Stimulated activated CD8-positive, alpha-beta memory T cell treated with anti-CD3 and anti-CD28 coated beads, Interleukin-7, amount 100 ng/mL, for 1 hour (primary cell): ENCODE measurements at places on chromosomes 2 and 18.

DNA sequence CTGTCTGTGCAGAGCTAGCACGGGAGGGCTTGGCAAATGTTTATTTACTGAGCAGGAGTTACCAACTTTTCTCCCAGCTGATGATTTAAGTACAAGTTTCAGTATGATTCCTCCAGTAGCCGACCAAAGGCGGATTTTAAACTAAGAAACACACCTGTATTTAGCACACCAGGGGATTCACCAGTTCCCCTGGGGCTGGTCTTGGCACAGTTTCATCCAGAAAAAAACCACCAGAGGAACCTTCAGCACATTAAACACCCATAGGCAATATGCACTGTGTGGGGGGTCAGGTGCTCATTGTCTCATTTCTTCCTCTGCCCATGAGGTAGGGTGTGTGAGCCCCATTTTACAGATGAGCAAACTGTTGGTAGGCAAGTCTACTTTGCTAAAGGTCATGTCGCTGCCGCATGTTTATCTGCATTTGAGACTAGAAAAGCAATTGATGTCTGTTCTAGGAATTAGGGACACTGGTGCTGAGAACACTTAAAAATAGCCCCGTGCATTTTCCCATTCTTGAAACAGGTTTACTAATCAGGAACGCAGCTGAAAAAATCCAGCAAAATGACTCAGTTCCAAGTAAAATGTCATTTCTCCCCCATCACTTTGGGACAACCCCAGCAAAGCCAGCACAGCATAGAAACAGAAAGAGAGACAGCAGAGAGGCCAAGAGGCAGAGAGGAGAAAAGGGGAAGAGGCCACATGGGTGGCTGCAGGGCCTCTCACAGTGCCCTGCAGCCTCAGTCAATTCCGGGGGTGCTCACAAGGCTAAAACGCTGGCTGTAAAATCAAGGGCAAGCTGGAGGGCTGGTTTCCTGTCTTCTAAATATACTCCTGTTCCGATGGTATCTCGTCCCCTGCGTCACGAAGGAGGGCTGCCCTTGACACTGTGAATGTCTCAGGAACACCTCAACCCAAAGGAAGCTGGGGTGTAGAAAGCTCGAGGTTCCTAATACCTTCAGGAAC, 166.8 kb upstream of the ID2 start:
- peak; percentile 29 for DNase-seq

DNA sequence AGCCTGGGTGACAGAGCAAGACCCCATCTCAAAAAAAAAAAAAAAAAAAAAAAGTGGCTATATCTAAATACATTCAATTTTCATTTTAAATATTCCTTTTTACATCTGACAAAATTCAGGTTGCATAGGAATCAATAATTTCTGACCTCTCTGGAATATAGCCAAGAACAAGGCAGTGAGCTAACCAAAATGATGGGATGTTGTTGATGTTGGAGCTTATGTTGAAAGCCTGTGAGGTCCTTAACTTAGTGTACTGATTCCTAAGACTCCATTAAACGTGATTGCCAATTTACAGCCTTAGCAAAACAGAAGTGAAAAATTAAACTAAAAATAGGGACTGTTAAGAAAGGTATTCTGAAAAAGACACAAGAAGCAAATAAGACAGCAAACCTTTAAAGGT, 109.6 kb downstream of the MEP1B start:
- DNase-seq: no peak

DNA sequence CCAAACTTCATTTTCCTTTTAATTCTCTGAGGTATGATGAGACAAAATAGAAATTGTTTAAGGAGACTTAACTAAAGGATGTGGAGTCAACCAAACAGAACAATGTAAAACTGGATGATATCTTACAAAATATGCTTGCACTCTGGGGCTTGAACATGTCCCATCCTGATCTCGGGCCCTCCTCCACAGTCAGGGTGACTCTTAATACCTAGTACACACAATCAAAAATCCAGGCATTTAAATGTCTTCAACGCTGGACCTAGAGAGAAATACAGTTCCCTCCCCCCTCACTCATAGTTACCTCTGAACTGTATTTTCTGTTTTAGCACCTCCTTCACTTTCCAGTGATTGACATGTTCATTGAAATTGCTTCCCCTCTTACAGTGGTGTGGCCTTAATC, 36.9 kb upstream of the SERPINB2 start:
- DNase-seq: no peak

GRCh38 chr2:130744287-130745117, 10.8 kb upstream of the AMER3 start:
- DNase-seq: no peak

DNA sequence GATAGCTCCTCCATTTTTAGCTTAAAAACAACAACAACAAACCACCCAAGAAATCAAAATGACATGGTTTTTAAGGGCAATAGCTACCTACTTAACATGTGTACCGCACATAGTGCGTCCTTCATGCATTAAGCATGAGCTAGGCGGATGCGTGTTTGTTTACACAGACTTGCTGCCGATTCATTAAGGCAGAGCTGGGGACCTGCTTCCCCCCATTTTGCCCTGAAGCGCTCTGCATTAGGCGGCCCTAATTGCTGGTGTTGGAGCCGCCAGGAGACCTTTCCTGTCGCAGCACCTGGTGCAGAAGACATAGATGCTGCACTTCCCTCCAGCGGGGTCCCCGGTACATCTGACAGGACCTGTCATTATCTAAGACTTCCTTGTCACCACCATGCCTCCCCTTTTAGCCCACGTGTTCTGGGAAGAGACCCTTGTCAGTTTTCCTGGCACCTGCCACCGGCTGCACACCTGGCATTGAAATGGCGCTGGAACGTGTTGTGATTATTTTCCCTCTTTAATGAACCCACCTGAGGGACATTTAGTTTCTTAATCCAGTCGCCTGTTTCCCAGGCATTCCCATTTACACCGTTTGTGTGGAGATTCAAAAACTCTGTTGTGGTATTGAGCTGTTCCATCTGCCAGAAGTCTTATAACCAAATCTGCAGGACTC, 261.1 kb upstream of the RAB12 start:
- no peak for DNase-seq

DNA sequence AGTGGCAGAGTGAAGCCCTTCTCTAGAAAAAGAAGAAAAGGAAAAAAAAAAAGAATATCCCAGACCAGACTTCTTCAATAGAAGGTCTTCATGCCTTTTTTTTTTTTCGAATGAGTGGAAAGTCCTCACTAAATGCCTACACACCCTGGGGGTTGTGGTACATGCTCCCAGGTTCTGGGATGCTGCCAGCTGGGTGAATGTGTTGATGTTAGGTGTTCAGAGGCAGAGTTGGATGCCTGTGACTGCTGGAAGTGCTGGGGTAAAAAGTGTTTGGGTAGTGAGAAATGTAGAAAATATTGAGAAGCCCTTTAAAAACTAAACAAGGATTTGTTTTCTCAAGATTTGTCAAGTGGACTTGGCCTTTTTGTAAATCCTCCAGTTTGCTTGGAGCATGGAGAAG, 318.6 kb downstream of the SLC4A3 start:
- DNase-seq: no peak

DNA sequence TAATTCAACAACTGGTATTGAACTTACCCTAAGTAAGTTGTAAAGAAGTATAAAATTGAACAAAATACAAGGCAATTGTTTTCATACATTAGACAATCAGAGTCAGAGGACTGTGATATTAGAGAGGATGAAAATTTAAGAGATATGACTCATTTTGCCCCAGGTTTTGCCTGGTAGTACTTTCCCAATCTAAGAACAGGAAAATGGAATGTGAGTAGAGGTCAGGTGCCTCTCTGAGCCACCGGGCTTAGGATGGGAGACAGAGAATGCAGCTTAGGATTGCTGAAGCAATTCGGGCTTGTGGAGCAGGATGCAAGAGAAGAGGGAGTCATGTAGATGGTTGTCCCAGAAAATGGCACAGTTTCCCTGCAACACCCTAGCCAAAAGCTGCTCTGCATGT, 219.7 kb upstream of the CHST9 start:
- DNase-seq: no peak

GRCh38 chr18:76756531-76757253, 65.7 kb upstream of the ZNF236 start:
- DNase-seq: no peak

- DNase-seq: no peak
Measured at GRCh38 chr2:100765481-100765880, 54.5 kb upstream of the NPAS2 start.

GRCh38 chr2:203690441-203691047, 15.9 kb upstream of the CD28 start:
- no peak for DNase-seq

DNA sequence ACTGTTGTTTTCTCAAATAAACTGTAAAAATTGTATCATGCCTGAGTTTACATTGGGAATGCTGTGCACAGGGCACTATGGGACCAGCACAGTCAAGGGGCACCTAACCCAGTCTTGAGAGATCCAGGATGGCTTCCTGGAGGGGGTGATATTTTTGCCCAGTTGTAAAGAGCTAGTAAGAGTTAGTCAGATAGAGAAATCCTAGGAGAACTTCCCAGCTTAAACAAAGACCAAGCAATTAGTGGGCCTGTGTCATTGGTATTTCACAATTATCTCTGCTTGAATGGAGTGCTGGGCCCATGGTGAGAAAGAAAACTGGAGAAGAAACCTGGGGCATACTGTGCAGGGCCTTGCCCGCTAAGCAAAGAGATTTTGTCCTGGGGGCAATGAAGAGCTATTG, 12.2 kb downstream of the XDH start:
- no peak for DNase-seq

GRCh38 chr18:26458526-26459232, 89.7 kb downstream of the KCTD1 start:
- DNase-seq: no peak

- DNase-seq: no peak
Measured at GRCh38 chr2:224195925-224196571, 157.0 kb upstream of the SERPINE2 start.

DNA sequence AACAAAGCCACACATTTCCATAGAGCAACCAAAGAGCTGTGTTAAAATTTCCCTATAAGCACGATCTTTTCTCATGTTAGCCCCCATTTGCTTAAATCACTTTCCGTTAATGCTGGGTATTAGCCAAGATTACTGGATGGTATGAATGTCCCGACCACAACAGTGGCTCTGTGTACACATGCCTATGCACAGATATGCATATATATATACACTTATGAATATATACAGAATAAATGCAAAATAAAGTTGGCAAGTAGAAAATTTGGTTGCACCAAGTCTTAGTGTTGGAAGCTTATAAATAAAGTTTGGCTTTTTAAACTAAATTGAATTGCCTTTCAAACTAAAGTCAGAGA, 265.9 kb upstream of the ETAA1 start:
- DNase-seq: no peak

GRCh38 chr2:150282357-150282756, 205.1 kb downstream of the RND3 start:
- no peak for DNase-seq

DNA sequence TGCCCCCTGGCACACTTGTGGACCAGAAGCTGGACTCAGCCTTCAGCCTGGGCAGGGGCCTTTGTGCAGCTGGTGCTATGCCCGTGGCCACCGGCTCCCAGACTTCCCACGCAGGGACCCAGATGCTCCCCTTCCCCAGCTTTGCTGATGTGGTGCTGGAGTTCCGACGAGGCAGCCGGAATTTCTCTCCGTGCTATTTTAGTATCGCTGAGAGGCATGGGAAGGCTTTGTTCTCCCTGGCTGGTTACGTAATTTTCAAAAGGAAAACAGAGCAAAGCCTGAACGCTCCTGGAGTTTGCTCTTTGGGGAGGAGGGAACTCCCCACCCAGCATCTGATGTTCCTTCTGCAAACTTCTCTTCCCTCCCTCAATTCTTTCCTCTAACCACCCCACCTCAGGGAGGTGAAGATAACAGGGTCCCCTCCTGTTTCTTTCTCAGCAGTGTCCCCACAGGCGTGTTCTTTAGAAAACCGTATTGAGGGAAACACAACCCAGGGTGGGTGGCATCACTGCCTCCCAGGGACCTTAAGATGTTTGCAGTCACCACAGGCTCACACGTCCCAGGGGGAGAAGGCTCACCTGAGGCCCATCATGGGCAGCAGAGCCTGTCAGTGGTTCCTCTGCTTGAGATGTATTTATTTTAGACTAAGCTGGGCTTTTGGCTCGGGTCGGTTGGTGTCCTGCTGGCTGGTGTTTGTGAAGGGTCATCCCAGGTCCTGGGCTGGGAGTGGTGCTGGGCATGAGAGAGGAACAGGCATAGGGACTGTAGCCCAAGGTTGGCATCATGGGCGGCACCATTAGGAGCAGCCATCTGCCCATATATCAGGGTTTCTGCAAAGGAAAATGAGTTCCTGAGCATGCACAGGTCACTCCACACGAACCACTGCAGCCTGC, 95.0 kb downstream of the MAPK4 start:
- no peak for DNase-seq

DNA sequence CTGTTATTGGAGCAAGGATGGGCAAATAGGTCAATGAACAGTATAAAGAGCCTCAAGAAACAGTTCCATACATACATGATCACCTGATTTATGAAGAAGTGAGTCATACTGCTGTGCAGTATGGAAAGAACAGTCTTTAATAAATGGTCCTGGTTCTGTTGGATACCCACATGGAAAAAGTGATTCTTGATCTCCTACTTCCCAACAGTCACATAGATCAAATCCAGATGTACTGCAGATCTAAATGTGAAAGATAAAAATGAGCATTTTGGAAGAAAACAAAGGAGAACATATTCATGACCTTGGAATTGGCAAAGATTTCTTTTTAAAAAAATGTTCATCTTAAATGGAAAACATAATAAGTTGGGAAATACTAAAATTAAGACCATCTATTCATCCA, 75.8 kb downstream of the CCDC148 start:
- no peak for DNase-seq

GRCh38 chr2:20596973-20597859, 53.7 kb downstream of the HS1BP3 start:
- no peak for DNase-seq
